Activated naive CD4-positive, alpha-beta T cell treated with Interleukin-2 at 50 U/mL for 16 hours (primary cell): ENCODE measurements at places on chromosomes 2 and 18.

DNA sequence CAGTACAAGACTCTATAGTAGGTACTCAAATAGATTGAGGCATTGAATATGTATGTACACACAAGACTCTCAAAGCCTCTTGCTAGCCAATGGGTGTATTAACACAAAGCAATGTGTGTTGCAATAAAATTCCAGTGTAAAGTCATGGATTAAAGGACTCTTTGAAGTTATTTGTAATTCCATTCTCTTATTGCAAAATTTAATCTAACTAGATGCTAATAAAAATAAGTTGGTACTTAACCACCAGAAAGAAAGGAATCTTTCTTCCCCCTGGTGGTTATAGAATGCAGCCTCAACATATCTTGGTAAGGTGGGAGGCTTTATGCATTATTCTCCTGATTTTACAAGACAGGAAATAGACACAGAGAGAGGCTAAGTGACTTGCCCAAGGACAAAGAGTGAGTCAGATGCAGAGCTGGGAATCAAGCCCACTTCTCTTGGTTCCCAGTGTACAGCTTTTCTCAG is 18.0 kb downstream of the LRP1B start:
- no peak for DNase-seq

DNA sequence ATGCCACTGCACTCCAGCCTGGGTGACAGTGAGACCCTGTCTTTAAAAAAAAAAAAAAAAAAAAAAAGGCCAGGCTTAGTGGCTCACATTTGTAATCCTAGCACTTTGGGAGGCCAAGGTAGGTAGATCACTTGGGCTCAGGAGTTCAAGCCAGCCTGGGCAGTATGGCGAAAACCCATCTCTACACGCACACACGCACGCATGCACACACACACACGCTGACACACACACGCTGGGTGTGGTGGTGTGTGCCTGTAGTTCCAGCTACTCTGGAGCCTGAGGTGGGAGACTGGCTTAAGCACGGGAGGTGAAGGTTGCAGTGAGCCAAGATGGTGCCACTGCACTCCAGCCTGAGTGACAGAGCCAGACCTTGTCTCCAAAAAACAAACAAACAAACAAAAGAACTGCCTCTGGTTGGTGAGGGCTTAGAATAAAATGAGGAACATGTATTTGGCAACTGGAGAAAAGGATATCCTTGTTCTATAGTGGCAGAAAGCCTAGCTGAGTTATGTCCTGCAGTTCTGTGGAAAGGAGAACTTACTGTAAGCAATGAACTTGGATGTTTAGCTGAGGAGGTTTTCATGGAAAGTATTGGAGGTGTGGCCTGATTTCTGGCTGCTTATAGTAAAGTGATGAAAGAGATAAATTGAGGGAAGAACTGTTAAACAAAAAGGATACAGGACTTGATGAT is 34.0 kb downstream of the HAT1 start:
- DNase-seq, result no peak

DNA sequence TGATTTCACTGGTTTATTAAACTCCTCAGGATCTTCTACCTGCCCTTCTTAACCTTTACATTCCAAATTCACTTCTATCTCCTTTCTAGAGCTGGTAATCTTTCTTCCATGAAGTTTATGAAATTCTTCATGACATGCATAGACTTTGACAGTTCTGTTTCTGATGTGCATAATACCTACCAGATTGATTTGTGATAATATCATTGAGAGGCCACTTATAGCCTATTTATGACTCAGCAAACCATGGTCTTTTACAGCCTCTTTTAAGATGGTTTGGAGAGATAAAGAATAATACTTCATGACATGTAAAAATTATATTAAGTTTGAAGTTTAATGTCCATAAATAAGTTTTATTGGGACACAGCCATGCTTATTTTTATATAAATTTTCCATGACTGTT is 14.0 kb downstream of the SCN2A start:
- no peak for DNase-seq

DNA sequence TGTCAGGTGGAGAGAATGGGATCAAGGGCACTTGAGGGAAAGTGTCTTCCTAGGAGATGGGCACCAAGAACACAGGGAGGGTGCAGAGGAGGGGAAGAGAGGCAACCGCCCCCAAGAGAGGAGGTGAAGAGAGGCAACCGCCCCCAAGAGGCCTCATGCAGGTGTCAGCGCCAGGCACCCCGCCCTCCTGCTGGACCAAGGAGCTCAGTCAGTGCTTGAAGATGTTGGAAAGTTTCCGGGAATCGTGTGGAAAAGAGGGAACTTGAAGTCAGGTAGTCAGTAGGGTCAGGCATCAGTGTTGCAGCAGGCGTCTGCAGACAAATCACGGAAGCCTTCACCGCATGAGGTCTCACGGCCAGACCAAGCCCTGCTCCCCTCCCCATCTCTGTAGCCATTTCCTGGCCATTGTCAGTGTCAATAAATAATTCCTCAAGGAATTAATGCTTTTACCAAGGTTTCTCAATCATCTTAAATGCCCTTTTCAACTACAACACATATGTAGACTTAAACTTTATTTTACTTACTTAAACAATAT is 353.1 kb downstream of the EIPR1 start:
- DNase-seq, result no peak

GRCh38 chr18:60870261-60871153 is 462.7 kb upstream of the CDH20 start:
- DNase-seq, result no peak

DNA sequence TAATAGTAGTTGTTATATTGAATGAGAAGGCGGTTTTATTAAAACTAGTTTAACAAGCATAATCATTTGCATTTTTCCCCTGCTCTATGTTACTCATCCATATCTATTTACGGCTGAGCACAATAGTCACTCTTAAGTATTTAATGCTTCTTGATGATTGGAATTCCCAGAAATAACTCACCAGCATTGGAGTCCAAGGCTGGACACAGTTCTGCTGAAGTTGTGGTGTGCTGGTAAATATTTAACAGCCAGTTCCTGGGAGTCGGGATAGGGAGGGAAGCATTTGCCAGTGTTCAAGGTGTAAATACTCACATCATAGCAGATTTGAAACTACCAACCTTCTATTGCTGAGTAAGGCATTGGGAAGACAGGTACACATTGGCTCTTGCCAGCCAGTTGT is 315.1 kb downstream of the MTX2 start:
- DNase-seq, result no peak

DNA sequence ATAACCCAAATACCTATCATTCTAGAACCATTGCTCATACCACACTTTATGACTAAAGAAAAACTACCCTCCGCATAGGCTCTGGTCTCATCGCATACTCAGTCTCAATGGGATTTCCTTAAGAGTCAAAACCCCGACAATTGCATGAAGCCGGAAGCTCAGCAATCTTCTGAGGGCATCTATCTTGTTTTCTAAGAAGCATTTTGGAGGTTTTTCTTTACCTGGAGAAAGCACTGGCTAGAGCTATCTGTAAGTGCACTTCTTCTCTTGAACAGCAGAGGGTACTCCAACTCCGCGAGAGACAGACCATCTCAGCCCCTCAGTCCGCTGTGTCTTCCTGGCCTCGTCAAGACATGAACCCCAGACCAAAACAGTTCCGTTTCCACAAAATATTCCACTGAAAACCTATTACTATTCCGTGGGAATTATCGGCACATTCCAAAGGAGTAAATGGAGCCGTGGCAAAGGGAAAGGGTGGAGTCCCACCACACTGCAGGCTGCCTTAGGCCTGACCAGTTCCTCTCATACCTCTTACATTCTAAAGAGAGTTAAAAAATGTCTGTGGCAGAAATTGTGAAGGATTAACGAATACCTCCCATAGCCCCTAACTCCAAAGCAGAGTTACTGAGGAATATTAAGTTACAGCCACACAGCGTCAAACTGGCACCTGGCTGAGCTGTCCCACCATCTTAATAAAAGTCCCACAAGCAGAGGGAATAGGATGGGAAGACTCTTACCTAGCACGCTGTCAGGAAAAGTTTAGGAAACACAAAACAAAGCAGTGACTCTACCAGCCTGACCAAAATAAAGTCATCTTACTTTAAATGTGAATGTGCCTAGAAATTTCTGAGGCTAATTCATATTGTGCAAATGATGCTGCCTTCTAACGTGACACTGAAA is 325.6 kb upstream of the VRK2 start:
- peak; percentile 2 for DNase-seq

DNA sequence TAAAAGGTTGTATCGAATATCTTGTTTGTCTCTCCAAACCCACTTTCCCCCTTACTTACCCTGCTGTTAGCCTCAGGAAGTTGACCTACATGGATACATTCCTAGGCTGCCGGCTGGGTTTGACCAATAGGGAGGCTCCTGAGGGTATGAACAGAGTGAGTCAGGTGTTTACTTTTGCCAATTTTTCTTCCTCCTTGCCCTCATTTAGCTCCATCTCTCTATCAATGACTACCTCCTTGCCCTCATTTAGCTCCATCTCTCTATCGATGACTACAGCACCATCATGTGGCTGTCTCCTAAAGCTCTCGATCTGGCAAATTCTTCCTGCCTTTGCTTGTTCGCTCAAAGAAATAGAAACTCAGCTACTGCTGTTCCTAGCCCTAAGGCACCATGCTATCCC is 571.9 kb upstream of the CRIM1 start:
- DNase-seq, result no peak

DNA sequence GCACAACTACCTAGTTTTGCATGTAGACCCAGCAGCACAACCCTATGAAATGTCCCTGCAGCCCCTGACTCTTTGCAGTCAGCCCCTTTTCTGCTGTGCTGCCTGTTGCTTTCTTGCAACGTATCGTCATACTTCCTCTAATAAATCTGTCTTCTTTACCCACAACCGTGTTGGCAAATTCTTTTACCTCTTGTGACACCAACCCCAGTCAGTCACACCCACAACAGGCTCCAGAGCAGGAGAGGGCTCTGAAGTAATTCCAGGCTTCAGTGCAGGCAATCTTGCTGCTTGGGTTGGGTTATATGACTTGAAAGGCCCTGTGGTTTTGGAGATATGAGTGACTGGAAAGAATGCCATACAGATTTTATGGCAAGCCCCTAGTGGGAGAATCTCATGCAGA is 79.1 kb upstream of the KCNH7 start:
- no peak for DNase-seq

DNA sequence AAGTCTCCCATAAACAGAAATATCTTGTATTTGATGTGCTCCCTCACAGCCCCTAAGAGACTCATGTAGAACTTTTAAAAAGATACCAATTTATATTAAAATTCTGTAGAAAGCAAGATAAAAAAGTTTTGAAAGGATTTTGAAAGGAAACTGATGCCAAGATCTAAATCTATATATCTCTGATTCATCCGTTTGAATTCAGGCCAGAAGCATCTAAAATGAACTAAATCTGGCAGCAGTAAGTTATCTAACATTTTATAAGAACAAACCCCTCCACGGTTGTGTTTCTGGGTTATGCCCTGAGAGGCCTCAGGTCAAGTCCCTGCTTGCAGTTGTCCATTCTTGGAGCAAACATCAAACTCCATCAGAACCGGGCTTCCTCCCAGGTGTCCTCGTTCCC is 165.8 kb downstream of the FBXO15 start:
- no peak for DNase-seq

GRCh38 chr18:9389706-9390105 is 55.1 kb downstream of the TWSG1 start:
- no peak for DNase-seq

- no peak for DNase-seq
Observed at GRCh38 chr2:209324281-209324680, 99.6 kb upstream of the MAP2 start.

DNA sequence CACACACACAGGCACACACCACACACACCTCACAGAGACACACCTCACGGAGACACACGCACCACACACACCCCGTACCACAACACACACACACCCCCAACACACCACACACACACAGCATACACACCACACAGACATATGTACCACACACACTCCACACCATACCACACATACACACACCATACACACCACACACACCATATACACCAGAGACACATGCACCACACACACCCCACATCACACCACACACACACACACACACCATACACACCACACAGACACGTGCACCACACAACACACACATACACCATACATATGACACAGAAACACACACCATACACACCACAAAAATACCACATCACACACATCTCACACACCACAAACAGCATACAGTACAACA is 850.7 kb downstream of the RNF144A start:
- DNase-seq, result no peak

GRCh38 chr2:42025151-42025582 is 22.7 kb upstream of the PKDCC start:
- DNase-seq, result no peak

DNA sequence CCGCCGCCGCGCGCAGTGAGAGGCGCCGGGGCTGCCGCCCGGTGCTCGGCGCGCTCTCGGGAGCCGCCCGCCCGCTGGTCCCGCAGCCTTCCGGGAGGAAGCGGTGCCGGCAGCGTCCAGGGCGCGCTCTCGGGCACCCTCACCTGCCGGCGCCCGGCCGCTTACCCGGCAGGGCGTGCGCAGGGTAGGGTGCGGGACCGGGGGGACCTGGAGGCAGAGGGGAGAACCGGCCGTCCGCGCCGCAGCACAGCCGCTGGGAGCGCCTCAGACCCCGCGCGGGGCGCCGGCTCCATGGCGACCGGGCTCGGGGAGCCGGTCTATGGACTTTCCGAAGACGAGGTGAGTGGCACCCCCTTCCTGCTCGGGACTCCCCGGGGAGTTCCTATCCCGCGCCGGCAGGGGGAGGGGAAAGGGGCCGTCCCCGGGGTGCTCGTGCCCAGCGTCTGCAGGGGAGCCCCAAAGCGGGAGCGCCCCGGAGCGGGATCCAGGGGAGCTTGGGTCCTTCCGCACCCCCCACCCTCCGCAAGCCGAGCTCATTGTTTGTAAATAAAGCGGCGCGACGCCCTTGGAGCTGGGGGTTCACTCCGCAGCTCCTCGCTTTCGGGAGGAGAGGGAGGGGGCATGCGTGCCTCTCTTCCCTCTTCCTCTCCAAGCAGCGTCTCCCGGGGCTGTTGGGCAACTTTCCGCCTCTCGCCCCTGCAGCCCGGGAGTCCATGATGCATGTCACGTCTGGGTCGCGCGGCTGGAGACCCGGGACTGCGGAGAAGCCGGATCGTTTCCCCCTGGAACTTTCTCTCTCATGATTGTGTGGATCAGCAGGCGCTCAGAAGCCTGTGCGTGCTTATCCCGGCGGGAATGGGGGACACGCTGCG is 580 bp downstream of the NEDD4L start:
- peak; percentile 47 for DNase-seq

DNA sequence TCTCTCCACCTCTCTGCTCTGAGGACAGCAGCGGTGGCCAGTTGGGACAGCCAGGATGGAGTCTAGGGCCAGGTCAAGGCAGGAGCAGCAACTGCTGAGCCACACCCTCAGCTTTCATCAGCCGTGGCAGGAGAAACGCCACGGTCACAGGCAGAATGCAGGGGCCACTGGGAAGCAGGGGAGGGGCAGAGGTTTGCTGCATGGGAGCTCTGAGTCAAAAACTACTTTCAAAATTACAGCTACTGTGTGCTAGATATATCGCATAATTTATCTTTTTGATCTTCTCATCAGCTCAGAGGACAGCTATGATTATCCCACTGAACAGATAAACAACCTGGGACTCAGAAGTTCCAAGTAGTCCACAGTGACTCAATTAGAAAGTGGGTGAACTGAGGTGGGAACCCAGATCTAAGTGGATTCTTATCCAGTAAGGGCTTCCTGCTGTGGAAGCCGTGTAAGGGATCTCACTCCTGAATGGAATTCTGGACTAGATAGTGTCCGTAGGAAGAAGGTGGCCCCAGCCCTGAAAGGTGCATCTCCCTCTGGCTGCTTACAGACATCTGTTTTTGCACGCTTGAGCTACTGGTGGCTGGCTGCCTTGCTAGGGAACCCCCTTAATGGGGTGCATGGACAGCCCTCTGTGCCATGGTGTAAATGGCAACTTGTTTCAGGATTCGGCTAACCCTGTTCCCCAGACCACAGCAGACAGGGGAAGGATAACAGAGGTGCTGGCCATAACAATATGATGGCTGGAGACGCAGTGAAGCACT is 194.6 kb upstream of the SMAD2 start:
- peak; percentile 36 for DNase-seq
